ENCODE measurements at places on chromosomes 16 and 17.

DNA sequence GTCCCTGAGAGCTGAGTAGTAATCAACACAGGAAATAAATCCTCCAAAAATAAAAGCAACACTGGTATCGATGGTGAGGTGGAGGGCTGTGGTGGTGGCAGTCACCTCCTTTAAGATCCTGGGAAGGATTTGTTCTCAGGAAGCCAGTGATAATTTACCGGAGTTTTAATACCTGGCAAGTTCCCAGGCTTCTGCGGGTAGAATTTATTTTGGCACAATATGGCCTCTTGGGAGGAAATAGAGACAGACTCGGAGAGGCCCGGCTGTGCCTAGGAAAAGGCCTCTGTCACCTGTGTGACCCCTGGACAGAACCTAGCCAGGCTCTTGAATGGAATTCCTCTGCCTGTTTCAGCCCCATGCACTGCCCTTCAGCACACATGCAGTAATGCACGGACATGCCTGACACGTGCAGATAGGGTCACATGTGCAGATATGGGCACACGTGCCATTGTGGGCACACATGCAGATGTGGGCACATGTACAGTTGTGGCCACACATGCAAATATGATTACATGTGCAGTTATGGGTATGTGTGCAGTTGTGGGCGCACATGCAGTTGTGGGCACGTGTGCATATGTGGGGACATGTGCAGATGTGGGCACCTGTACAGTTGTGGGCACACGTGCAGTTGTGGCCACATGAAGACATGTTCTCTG lies 33.5 kb downstream of the MGAT5B start:
- DNase-seq, result no peak

GRCh38 chr16:84378567-84378966 lies 10.2 kb downstream of the ATP2C2 start:
- DNase-seq, result no peak

- DNase-seq, result no peak
Measured at GRCh38 chr16:88798772-88799455, 4.7 kb upstream of the CDT1 start.

- no peak for DNase-seq
Measured at GRCh38 chr16:35187665-35188225, 1728.3 kb downstream of the TP53TG3F start.

DNA sequence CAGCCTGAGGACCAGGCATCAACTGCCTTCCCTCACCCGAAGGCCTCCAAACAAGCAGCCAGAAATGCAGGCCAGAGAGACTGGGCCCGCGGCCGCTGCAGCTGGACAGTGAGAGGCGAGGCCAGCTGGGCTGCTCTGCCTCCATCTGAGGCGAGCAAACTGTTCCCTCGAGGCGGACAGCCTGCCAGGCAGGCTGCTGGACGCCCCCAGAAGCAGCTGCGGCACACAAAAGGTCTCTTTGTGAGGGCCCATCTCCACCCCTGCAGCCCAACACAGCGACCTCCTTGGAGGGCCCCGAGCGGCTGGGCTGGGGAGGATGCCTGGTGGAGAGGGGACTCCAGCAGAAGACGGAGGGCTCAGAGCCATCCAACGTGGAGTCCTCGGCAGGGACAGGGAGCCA lies 4.7 kb downstream of the CORO7 start:
- no peak for DNase-seq

DNA sequence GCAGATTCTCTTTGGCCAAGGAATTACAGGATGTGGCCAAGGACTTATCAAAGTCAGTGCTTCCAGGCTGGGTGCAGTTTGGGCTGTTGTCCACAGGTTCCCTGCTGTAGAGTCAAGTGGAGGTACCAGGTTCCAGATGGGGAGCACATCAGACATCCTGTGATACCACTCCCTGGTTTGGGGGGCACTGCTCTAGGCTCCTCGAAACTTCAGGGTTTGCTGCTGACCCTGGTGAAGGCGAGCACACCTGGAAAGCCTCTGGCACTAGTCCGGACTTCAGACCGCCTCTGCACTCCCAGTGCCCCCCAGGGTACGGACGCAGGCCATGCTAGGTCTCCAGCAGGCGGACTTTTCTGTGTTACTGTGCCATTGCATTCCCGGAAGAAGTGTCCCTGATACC lies 10.7 kb downstream of the SLC47A1 start:
- no peak for DNase-seq

- DNase-seq, result no peak
Measured at GRCh38 chr17:20721171-20721570, 141.6 kb downstream of the CDRT15L2 start.

Measured in stimulated activated CD4-positive, alpha-beta T cell treated with anti-CD3 and anti-CD28 coated beads, Interleukin-1b, Interleukin-23, amount 100 ng/mL, for 48 hours (primary cell).